Choroid plexus epithelial cell (primary cell): ENCODE measurements at places on chromosomes 12 and 14.
A peak's percentile ranks its signal among the peaks of the same experiment; 100 is the strongest.

GRCh38 chr14:102320671-102321455, 1.3 kb downstream of the ZNF839 start:
- DNase-seq: no peak

DNA sequence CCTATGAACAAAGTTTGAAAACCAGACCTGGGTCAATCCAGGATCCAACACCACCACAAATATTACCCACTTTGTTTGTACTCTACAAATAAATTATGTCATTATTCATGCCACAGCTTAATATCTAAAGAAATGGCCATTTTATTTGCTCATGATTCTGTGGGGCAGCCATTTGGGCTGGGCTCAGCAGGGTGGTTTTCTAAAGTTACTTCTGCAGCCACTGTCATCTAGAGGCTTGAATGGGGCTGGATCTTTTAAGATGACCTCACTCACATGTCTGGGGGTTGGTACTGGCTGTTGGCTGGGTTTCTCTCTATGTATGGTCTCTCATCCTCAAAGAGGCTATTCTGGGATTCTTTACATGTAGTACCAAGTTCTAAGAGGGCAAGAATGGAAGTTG, 96.2 kb downstream of the VCPKMT start:
- no peak for DNase-seq

GRCh38 chr12:128240745-128241144, 26.2 kb upstream of the TMEM132C start:
- no peak for DNase-seq

- DNase-seq: peak; percentile 77
These were observed 82.0 kb downstream of the CATSPERB start for GRCh38 chr14:91649930-91650329.

- no peak for DNase-seq
These were observed 845 bp upstream of the RARG start for GRCh38 chr12:53232646-53233461.

DNA sequence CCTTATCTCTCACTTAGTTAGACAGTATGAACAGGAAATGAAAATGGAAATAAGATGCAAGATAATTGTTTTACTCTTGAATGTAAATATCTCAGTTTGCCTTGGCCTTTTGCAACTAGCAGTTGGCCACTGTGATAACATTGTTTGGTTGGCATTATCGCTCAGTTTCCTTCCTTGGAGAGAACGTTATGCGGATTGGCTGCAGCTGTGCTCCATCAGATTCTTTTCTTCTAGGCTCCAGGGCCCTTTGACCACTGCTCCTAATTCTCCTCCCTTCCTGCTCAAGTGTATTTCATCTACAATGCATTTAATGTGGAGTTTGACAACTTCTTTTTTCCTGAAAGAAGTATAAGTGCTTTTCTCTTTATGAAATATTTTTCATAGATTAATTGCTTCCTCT, 284.2 kb downstream of the ADAMTS20 start:
- DNase-seq: no peak

GRCh38 chr12:19909418-19909817, 458.9 kb upstream of the PDE3A start:
- no peak for DNase-seq

- no peak for DNase-seq
These were observed 38.6 kb upstream of the SMUG1 start for GRCh38 chr12:54227376-54227775.

DNA sequence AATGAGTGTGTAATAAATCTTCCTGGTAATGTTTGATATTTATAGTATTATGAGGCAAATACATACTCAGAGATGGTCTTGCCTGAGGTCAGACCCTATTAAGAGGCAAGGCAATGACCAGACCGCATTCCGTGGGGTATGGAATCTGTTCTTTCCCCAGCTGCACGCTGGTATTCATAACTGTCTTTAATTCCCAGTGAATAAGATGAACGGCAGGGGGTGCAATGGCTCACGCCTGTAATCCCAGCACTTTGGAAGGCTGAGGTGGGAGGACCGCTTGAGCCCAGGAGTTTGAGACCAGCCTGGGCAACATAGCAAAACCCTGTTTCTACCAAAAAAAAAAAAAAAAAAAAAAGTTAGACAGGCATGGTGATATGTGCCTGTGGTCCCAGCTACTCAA, 44.6 kb downstream of the ERO1A start:
- DNase-seq: peak; percentile 5

GRCh38 chr14:59336098-59336497, 129.1 kb downstream of the GPR135 start:
- no peak for DNase-seq

DNA sequence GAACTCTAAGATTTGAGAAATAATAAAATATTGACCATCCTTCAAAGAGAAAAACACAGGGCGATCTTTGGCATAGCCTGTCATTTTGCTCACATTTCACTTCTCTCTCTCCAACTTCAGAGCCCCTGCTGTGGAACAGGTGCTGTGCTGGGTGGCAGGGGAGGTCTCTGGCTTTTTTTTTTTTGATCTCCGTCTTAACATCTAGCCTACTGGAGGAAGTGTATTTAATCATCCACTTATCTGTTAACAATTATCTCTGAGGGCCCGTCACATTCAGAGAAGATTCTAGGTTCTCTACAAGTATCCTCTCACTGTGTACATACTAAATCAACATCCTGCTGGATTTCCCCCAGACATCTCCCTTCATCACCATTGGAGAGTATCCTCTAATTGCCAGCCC, 34.1 kb downstream of the CHST11 start:
- DNase-seq: no peak

GRCh38 chr12:105581420-105581819, 250.9 kb downstream of the C12orf75 start:
- no peak for DNase-seq

- peak; percentile 84 for DNase-seq
These were observed 9.7 kb upstream of the ANKLE2 start for GRCh38 chr12:132771126-132771838.

DNA sequence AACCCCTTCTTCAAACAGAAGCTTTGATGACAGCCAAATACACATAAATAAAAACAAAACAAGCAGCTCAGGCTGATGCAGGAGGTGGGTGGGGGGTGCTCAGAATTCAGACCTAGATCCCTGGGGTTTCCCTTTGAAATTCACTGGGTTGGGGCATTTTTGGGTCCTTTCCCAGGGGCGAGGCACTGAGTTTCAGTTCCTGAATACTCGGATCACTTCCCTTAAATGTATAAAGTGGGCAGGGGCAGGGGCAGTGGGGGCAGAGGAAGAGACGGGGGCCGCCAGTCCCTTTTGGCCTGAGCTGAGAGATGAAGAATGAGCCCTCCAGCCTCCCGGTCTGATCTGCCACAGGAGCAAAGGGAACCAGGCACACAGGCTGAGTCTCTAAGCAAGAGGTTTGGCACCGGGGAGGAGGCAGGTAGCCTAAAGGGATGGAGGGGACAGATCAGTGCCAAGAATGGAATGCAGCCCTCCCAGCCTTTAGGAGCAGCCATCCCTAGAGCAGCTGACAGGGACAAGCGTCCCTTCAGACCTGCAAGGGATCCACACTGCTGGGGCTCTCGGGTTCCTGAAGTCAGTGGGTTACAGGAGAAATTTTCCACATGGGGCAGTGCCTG, 20.3 kb downstream of the KDM2B start:
- DNase-seq: no peak

DNA sequence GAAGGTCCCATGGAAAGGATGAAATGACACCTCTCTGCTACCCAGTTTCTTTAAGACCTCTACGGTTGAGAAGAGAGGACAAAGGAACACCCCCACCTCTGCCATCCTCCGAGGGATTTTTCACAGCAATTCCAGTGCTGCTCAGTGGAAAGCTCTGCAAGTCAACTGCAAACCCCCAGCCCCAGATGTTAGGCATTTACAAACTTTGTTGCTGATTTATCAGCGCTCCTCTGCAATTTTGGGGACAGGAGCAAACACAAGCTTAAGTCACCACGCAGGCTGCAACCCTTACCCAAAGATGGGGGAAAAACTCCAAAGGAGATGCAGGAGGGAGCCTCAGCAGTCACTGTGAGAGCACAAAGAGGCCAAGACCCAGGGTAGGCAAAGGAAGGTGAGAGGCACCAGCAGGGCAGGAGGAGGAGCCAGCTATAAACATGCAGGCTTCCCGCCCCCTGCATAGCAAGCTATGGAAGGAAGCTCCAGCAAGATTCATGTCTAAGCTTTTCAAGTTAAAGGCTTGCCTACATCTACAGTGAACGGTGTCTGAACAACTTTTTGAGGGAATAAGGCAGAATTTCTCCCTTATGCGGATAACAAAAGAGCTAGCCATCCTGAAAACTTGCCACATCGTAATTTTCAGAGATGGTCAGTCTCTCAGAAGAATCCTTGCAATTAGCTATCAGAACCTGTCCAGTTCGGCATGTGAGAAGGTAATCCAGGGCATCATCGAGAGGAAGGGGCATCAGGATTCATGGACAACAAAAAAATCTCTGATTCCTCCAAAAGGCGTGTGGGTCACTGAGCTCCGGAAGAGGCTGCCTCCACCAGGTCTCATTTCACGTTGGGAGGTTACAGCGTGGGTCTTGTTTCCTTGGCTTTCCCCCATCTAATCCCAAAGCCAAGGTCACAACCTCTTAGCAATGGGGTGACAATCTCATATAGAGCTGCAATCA, 3.9 kb downstream of the CTDSP2 start:
- peak; percentile 50 for DNase-seq

GRCh38 chr14:99554757-99555531, 49.1 kb downstream of the CCDC85C start:
- no peak for DNase-seq

DNA sequence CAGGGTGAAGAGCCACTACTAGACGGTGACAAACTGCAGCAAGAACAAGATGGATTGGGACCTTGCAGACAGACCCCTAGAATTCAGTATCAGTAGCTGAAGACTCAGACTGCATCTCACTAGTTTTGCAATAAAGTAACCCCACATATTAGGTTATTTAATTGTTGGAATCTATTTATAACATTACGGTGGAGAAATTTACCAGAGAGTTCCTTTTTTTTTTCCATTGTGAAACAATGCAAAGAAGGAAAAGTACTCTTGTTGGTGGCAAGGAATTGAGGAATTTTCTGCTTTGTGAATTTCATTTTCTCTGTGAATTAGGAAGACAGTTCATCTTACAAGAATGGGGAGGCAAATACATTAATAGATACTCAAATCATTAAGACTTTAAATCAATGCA, 185.7 kb upstream of the PPFIA2 start:
- no peak for DNase-seq

DNA sequence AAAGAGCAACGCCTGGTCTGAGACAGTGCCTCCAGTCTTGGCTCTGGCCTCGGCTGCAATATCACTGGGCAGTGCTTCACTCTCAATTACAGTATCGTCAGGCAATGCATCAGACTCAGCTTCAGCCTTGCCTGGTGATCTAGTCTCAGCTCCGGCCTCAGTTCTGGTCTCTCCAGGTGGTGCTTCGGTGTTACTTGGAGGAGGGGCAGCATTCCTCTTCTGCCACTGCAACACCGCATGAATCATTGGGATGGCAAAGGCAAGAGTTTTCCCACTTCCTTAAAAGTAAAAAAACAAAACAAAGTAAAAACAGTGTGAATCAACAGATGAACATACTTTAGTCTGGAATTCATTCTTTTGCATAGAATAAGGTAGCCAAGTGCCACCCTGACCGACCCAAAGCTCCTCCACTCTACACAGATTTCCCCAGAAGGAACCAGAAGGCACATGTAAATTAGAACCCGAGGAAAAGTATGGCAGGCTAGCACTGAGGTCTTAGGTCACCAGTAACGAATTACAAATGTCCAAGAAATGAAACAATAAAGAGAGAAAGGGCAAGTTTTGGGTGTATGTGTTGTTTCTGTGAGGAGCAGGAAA, 18.6 kb downstream of the DDX24 start:
- peak; percentile 46 for DNase-seq

DNA sequence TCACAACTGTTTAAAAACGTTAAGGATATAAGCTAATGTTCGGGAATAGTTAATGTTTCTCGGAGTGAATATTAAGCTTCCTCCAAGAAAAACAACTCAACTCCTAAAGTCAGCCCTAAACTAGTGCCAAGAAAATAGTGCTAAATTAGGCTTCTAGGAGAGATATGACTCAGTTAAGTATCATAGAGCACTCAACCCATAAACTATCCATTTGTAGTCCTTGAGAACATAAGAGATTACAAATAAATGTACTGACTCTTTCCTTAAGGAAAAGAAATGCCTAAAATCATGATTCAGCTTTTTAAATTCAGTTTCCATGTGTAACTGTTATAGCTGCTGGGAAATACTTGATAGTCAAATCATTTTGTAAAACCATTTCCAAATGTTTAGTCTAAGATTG, 117.1 kb downstream of the HMGA2 start:
- DNase-seq: peak; percentile 72

- DNase-seq: no peak
These were observed 943 bp downstream of the TESPA1 start for GRCh38 chr12:54983536-54984101.

DNA sequence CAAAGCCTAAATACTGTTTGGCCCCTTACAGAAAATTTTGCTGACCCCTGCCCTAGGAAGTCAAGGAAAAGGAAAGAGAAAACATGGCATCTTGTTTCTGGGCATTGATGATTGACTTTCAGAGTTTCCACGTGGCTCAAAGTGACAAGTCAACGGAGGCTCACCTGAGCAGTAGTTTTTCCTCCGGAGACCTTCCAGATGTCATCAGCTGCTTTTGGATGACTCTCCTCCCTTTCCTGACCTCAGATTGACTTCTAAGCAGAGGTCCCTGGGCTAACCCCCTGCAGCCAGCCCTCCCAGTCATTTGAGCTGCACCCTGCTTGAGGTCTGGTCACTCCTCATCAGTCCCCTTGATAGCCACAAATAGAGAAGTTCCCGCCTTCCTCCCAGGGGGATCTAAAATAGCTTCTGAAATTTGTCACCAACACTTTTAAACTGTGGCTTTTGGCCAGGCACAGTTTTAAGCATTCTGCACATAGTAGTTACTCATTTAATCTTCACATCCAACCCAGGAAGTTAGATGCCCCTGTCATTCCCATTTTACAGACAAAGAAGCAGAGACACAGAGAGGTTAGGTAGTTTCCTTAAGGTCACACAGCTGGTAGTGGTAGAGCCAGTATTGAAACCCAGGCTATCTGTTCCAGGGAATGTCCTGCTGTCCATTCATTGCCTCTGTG, 143.4 kb downstream of the CHST11 start:
- no peak for DNase-seq

- DNase-seq: no peak
These were observed 85.4 kb downstream of the NCOR2 start for GRCh38 chr12:124481772-124482566.

DNA sequence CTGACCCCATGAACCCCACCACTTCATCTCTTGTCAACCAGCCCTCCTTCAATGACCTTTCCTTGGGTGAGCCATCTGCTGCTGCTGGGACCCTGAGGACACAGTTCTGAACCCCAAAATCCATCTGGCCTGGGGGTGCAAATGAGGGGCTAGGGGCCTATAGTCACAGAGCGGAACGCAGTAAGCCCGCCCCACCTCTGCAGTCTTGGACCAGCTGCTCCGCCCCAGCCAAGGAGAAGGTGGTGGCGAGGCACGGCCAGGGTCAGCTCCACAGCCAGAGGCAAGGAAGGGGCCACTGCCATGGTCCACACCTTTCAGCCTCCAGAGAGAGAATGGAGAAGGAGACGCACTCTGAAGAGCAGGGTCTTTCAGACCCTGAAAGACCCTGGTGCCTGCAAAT, 5.1 kb downstream of the TMEM179 start:
- DNase-seq: no peak
